NCI-H526 (cell line): ENCODE measurements at places on chromosomes 3 and 15.

GRCh38 chr3:172536993-172537419 lies 13.8 kb upstream of the TNFSF10 start:
- no peak for DNase-seq

GRCh38 chr3:125634336-125634950 lies 39.1 kb upstream of the OSBPL11 start:
- DNase-seq, result no peak

DNA sequence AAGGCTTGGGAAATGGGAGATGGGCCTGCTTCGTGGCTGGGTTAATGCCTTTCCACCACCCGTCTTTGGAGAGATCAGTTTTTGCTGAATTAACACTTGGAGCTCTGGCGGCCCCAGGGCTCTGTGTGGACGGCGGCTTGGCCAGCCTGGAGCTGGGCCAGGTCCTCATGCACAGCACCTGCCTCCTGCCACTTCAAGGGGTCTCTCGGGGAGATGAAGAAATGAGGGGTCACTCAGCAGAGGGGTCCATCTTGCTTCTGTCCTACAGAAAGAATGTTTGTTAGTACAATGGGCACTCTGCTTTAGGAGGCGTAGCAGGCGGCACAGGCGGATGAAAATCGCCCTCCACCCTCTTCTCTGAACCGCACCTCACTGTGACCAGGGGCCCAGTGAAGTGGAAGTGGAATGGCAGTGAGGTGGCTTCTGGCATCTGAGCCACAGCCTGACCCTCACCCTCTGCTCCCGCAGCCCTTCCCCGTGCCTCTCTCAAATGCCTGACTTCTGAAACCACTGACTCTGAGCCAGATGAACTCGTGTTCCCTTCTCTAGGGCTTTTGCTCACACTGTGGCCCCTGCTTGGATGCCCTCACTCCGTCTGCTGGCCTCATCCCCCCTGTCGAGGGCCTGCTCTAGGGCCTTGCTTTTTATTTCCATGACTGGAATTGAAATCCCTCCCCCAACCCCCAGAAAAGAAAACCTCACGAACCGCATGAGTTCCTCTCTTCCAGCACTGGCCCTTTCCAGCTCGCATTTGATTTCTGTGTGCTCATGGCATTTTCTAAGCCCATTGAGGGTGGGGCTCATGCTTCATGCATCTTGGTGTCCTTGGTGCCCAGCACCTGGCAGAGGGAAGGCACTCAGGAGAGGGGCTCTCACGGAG lies 42.2 kb downstream of the CHDH start:
- DNase-seq, result no peak

DNA sequence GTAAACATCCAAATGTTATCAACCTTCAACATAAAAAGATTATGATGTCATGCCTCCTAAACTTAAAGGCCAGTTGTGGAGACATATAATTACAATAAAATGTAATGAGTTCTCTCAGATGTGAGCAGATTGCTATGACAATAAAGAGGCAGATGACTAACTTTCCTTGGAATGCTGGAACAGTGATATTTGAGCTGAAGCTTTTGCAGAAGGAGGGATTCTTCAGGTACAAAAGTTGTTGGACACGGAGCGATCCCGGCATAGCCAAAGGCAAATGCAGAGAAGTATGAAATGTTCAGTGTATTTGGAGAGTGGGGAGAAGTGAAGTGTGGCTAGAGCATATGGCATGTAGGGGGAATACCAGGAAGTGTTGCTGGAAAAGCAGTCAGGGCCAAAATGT lies 520.1 kb downstream of the FGF12 start:
- DNase-seq, result no peak

GRCh38 chr3:31996195-31996594 lies 14.6 kb downstream of the ZNF860 start:
- DNase-seq, result no peak

DNA sequence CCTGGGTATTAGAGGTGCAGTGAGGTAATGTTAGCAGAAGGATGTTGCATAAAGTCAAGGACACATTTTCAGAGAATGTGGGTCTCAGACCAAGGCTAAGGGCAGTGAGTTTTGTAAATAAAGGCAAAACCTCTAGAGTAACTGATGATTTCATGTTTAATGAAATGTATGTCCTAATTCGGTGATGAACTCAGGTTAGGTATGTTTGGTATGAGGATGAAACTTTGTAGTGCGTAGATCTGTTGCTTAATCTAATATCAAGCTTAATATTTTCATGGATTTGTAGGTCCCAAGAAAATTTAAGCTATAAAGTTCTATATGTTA lies 3.6 kb downstream of the USP50 start:
- DNase-seq, result no peak

DNA sequence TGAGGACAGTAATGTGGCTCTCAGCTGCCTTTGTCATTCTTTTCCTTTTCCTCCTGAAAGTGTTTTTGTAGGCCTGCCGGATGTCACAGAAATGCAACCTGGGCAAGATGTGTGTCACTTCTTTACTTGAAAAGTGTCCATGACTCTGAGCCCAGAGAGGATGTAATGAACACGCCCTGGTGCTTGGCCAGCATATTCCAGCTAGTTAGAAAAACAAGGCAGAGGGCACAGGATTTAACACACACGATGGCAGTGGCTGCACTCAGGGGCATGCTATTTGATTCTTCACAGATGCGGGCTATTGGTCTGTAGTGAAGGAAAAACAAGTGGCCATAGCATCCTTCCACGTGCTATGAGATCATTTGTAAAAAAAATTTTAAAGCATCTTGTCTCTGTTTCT lies 30.3 kb upstream of the PTX3 start:
- no peak for DNase-seq

DNA sequence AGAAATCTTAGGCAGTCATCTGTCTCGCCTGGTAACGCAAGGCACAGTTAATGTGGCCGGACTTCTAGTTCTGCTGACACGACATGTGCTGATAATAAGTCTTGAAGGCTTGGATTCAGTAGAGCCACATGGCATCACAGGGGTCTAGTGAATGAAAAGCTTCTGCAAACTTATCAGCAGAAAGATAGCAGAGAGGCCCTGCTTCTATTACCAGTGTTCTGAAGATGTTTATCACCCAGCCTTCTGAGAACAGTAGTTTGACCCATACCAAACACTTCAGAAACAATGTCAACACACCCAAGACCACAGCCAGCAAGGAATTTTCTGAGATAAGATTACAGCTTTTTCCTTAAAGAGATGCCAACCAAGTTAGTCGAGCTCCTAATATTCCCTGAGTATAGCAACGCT lies 102.7 kb upstream of the UMPS start:
- no peak for DNase-seq

- DNase-seq, result no peak
Observed at GRCh38 chr15:54789376-54789775, 407.4 kb downstream of the RSL24D1 start.

DNA sequence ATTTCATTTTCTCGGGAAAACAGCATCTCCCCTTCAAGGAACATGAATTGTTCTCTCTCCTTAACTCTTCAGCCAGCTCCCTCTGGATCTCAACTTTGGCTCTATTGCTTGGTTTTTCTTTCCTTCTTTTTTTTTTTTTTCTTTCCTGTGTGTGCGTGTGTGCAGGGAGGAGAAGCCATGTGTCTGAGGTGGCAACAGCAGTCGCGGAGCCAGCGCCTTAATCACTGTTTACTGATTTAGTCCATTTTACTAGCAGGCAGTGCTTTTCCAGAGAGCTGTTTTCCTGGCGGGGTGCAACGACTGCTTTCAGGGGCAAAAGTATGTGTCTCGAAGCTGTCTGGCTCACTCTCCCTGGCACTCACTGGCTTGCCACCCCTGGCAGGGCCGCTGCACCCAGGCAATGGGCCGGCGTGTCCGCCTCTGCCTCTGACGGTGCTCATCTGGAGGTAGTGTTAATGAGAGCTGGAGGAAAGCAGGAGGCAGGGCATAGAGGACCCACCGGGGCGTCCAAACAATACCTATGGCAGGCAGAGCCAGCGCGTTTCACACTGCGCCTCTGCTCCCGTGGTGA lies 835.4 kb upstream of the NR2F2 start:
- peak; percentile 8 for DNase-seq

GRCh38 chr3:108806316-108806715 lies 16.3 kb upstream of the TRAT1 start:
- DNase-seq, result no peak

DNA sequence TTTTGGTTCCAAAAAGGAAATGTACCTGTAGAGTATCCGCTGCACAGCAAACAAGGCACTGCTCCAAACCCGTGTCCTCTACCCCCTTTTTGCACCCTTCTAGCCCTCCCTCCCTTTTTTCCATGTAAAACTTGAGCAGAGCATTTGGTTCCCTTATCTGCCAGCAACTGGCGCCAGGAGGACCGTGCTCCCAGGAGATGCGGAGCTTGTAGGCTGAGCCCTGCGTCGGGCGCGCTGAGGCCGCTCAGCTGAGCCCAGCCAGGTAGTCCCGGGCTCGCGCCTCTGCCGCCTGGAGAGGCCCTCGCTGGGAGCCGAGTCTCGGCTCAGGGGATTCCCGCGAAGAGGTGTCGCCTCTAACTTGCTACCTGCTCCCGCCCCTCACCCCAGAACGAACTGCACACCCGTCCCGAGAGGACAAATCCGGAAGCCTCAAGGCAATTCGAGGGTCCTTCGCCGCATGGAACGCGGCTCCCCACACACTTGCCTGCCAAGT lies 575 bp downstream of the TRPM7 start:
- DNase-seq, result peak; percentile 67

- DNase-seq, result no peak
Observed at GRCh38 chr3:155026999-155027591, 53.0 kb upstream of the MME start.
